ENCODE measurements at places on chromosomes 7 and 10. TPM values are rescaled to one million over a fixed set of nuclear protein-coding genes. Genes with fewer than 3 reads are reported as not detected.
A peak's percentile ranks its signal among the peaks of the same experiment; 100 is the strongest.

DNMBP gene
- total RNA-seq: 31.2 TPM

DNA sequence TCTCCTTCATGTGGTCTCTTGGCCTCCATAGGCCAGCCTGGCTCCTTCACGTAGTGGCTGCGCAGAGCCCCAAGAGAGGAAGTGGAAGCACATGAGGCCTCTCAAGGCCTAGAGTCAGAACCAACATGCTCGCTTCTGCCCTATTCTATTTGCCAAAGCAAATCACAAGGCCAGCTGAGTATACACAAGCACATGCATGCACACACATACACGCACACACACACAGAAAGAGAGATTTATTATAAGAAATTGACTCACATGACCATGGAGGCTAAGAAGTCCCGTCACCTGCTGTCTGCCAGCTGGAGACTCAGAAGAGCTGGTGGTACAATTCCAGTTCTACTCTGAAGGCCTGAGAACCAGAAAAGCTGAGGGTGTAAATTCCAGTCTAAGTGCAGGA lies 64.3 kb upstream of the NRP1 start:
- DNase-seq: no peak

GRCh38 chr10:59752278-59752940 lies 846 bp downstream of the MRLN start:
- no peak for DNase-seq

PLEKHA1 gene
- 13.9 TPM for total RNA-seq

DNA sequence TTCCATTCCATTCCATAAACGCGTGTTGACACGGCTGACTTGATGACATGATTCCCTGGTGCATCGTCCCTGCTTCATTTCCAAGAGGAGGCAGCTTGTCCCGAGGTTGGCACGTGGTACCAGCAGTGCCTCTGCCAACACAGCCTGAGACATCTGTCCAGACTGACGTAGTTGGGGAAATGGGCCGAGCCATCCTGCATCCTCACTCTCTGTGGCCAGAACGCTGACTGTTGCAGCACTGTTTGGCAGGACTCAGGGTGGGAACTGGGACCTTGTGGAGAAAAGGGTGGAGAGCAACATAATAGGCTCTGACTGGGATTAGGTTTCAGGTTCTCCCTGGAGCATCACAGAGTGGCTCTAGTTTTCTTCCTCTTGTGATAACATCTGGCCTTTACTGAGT lies 118.6 kb upstream of the BTBD16 start:
- no peak for DNase-seq

IFT22 gene
- 25.5 TPM for total RNA-seq

ENO4 gene
- under 0.01 TPM for total RNA-seq

GRCh38 chr10:111265341-111265740 lies 188.5 kb downstream of the ADRA2A start:
- no peak for DNase-seq

- peak; percentile 78 for DNase-seq
Measured at GRCh38 chr10:46028584-46029460, 1.6 kb downstream of the NCOA4 start.

DNA sequence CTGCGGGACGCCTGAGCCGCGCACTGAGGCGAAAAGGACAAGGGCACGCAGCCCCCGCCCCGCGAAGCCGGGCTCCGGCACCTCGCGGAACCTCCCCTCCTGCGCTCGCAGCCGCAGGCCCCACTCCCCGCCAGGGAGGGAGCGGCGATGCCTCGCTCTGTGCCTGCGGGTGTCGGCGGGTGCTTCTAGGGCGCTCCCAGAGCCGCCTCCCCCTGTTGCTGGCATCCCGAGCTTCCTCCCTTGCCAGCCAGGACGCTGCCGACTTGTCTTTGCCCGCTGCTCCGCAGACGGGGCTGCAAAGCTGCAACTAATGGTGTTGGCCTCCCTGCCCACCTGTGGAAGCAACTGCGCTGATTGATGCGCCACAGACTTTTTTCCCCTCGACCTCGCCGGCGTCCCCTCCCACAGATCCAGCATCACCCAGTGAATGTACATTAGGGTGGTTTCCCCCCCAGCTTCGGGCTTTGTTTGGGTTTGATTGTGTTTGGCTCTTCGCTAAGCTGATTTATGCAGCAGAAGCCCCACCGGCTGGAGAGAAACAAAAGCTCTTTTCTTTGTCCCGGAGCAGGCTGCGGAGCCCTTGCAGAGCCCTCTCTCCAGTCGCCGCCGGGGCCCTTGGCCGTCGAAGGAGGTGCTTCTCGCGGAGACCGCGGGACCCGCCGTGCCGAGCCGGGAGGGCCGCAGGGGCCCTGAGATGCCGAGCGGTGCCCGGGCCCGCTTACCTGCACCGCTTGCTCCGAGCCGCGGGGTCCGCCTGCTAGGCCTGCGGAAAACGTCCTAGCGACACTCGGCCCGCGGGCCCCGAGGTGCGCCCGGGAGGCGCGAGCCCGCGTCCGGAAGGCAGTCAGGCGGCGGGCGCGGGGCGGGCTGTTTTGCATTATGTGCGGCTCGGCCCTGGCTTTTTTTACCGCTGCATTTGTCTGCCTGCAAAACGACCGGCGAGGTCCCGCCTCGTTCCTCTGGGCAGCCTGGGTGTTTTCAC lies 519 bp downstream of the ITGB8 start:
- DNase-seq: no peak

GRCh38 chr7:11642841-11643240 lies 189.2 kb downstream of the THSD7A start:
- DNase-seq: no peak

DMTF1 gene
- 98.9 TPM for total RNA-seq

MEIG1 gene
- 0.32 TPM for total RNA-seq

Measured in fibroblast of villous mesenchyme (primary cell).